ENCODE measurements at places on chromosomes 13 and 19.

DNA sequence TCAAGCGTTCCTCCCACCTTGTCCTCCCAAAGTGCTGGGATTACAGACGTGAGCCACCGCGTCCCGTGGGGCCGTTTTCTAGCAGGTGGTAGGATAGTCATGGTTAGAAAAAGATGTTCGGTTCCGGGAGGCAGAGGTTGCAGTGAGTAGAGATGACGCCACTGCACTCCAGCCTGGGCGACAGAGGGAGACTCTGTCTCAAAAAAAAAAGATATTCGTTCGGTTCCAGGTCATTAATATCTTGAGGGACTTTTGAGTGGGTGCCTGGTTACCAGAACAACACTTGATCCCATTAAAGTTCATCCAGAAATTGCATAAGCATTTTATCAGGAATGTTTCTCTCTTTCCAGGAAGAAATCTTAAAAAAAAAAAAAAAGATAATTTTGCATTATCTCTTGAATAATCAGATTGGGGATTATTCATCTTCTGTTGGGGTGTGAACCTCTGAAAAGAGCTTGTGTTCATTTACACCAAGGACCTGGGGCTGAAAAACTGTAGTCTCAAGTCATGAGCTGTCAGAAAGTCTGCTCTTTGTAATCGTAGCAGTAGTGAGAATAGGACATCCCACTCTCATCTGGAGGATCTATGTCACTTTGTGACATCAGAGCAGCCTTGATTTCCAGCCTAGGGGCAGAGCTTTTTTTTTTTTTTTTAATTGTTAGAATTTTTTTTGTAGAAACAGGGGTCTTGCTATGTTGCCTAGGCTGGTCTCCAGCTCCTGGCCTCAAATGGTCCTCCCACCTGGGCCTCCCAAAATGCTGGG, 1.0 kb upstream of the ETHE1 start:
- peak; percentile 89 for DNase-seq

DNA sequence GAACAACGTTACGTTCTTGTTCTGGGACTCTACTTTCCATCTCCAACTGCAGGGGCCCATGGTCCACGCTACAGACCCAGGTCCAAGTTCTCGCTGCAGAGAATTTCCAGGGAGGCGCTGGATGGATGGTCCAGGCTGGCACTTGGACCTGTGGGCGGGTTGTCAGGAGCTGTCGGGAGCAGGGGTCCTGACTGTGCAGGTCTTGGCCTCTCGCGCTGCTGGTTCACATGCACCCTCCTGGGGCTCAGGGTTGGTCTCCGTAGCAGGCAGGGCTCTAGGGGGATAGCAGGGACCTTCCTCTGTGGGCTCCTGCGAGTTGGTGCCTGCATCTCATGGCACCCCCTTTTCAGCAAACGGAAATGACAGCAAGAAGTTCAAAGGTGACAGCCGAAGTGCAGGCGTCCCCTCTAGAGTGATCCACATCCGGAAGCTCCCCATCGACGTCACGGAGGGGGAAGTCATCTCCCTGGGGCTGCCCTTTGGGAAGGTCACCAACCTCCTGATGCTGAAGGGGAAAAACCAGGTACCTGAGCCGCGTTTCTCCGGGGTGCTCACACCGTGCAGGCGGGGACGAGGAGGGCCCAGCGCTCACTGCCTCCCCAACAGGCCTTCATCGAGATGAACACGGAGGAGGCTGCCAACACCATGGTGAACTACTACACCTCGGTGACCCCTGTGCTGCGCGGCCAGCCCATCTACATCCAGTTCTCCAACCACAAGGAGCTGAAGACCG, 6.6 kb downstream of the PTBP1 start:
- DNase-seq = no peak

- no peak for DNase-seq
These were observed 172.9 kb downstream of the UGGT2 start for GRCh38 chr13:95880331-95880730.

DNA sequence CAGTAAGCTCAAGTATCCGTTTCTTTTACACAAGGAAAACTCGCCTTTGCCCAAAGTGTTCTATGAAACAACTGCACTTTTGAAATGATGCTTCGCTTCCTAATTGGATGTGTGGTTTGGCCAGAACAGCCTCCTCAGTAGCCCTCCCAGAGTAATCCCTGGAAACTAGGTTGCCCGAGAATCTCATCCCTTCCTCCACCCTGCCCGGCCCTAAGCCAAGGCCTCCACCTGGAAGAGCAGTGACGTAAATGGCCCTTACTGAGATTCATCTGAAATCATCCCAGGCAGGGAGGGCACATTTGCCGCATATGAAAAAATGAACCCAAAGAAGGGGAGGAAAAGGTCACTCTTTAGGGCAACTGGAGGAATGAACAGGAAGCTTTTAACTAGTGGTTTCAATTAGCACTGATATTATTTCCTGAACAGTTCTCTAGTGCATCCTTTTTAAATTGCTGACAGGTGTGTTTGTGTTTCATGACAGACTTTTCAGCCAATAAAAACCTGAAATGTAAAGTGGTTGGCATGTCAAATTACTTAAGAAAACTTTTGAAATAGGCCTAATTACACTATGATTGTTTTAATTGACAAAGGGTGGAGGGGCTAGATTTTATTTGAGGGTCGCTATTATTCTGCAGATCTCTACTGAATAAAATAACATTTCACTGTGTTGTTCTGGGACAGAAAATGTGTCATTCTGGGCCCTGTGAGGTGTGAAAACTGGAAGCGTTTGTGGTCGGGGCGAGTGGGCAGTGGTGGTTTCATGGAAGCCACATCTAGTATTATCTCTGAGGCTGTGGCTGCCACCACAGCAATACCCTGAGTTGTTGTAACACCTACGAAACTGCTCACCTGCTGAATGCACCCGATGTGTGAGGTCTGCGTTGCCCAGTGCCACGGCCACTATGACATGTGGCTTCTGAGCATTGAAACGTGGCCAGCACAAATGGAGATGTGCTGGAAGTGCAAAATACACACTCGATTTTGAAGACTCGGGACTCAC, 112.1 kb downstream of the ZIC5 start:
- DNase-seq = no peak

- no peak for DNase-seq
These were observed 4.6 kb downstream of the CBARP start for GRCh38 chr19:1233115-1233667.

- DNase-seq = peak; percentile 74
These were observed 781 bp downstream of the QPCTL start for GRCh38 chr19:45693106-45693788.

DNA sequence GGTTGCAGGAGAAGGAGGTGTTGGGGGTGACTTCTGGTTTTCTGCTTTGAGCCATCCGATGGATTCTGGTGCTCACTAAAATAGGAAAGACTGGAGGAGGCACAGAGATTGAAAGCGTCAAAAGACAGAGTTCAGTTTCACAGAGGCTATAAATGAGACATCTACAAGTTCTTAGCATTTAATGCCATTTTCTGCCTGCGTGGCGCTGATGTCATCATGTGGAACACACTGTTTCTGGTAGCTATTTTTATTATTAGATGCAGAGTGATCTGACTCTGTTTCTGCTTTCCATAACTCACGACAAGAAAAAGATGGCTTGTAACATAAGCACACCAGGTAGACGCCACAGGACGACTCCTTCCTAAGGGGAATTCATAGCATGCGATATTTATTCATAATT, 3.3 kb upstream of the SLC39A3 start:
- DNase-seq = no peak

- peak; percentile 13 for DNase-seq
These were observed 31.4 kb downstream of the CCDC122 start for GRCh38 chr13:43848001-43848649.

DNA sequence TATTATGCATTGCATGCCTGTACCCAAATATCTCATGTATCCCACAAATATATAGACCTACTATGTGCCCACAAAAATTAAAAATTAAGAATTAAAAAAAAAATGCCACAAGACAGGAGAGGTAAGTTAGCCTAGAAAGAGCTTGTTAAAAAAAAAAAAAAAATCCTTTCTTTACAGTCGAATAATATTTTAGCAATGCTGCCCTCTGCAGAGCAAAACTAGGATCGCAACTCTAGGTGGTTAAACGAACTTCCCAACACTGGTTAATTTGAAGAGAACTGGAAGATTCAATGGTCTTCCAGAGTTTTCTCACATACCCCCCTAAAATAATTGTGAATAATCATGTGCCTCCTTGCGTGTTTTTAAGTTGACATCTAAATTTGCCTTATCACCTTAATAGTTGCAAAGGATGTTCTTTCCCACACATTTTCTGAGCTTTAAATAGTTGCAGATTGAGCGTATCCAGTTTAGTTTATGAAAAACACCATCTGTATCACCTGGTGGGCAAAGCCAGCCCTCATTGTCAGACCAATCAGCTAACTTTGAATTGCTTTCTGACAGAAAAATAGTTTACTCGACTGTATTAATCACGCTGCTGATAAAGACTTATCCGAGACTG, 47.4 kb upstream of the RCBTB2 start:
- peak; percentile 65 for DNase-seq

GRCh38 chr13:44017756-44018309, 138.1 kb downstream of the LACC1 start:
- no peak for DNase-seq

- DNase-seq = no peak
These were observed 34.9 kb upstream of the TPP2 start for GRCh38 chr13:102561933-102562332.

DNA sequence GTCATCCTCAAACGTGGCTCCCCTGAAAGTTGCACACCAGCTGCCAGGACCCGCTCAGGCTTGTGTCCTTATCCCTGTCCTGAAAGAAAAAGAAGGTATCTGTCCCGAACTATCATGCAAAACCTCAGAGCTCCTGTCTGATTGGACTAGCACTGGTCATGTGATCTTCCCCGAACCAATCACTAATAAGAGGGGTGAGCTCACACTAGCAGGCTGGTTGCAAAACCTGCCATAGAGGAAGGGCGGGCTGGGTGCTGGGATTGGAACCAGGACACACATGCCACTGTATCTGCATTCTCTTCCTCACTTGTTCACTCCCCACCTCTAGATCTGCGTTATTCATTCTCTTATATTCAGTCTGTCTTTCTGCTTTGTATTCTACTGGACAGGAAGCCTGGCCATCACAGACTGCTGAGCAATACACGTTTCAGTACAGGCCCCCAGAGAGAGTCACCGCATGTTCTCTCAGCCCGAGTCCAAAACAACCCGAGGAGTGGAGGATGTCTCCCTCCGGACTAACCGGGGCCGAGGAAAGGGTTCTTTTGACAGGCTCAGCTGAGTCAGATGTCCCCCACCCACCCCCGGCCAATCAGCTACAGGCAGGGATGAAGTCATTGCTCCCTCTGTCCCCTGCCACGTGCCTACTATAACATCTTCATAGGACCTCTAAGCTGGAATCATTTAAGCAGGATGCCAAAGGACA, 97.7 kb downstream of the SIPA1L3 start:
- peak; percentile 95 for DNase-seq

- no peak for DNase-seq
These were observed 461.9 kb downstream of the KLF5 start for GRCh38 chr13:73520566-73521289.

DNA sequence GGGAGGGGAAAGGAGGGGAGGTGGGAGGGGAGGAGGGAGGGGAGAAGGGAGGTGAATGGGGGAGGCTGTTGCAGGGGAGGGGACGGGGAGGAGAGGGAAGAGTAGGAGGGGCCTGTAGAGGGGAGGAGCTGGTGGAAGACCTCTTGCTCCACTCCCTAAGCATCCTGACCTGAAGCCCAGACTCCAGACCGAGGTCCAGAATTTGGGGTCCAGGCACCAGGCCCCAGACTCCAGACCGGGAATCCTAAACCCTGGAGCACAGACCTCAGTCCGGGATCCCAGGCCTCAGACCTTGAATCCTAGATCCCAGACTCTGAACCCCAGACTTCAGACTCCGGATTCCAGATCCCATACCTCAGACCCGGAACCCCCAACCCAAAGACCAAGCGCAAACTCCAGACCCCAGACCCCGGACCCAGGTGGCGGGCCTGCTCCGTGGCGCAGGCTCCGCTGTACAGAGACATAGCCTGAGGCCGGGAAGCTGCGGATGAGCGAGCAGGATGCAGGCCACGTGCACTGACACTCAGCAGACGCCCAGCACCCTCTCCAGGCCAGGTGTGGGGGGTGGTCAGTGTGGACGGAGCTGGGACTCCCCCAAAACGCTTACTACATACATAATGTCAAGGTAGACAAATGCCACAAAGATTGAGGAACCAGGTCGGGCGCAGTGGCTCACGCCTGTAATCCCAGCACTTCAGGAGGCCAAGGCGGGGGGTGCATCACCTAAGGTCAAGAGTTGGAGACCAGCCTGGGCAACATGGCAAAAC, 710 bp upstream of the BTBD2 start:
- peak; percentile 73 for DNase-seq

GRCh38 chr13:67392014-67392413, 161.9 kb upstream of the PCDH9 start:
- DNase-seq = no peak

DNA sequence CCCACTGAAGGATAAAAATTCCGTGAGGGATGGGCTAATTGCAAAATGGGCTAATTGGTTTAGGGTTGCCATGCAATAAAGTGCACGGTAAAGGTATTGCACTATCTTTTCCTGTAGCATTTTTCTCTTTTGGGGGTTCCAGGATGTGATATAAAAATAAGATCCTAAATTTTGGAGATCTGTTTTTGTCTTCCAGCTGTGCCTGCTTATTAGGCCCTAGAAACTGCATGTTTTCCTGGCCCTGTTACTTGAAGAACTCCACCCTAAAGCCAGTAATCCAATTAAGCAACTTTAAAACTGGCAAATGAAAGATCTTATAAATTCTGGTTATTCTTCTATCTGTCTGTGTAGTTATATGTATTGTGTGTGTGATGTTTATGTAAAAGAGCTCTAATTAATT, 2489.6 kb downstream of the PCDH9 start:
- DNase-seq = no peak

- peak; percentile 89 for DNase-seq
These were observed 26.3 kb upstream of the SIGLEC11 start for GRCh38 chr19:49987159-49987698.

- no peak for DNase-seq
These were observed 60.1 kb downstream of the KLF2 start for GRCh38 chr19:16384688-16385087.

DNA sequence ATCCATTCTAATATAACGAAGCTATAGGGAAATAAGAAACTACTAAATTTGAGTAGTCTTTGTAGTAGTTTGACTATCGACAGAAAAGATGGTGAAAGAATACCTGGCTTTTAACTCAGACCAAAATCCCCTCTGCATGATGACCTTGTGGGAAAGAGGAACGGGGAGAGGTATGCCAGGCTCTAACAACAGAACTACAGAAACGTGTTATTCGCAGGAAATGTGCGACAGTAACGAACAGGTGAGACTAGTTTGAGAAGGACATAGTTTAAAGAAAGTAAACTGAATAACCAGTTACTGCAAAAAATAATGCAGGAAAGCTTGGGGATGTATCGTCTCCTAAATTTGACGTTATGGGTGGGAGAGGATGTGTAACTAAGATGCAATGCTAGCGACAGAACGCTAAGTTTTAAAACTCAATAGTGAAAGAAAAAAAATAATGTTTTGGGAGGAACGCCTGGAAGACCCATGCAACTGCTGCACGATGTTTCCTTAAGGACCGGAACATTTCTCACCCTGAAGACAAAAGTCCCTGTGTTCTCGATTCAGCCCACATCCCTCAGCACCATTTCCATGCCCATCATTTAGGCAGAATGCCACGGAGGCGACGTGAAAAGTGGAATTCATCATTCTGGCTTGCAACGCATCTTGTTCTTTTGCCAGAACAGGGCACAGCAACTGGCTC, 1.6 kb upstream of the RAP2A start:
- DNase-seq = no peak

GRCh38 chr19:7149956-7150705, 80.6 kb downstream of the ZNF557 start:
- no peak for DNase-seq

Data from kidney tubule cell (primary cell).